ENCODE measurements at places on chromosomes 16 and 17.

- DNase-seq, result no peak
Observed at GRCh38 chr16:799948-800833, at the start of gene GNG13. Gene GNG13 (minus strand): TSS chr16:800734. CDS start chr16:799077, 1,657 bp downstream.

GRCh38 chr17:78999056-78999768, 10.4 kb downstream of the CANT1 start:
- DNase-seq, result no peak

GRCh38 chr17:74875155-74875976, 2.6 kb upstream of the FDXR start:
- no peak for DNase-seq

DNA sequence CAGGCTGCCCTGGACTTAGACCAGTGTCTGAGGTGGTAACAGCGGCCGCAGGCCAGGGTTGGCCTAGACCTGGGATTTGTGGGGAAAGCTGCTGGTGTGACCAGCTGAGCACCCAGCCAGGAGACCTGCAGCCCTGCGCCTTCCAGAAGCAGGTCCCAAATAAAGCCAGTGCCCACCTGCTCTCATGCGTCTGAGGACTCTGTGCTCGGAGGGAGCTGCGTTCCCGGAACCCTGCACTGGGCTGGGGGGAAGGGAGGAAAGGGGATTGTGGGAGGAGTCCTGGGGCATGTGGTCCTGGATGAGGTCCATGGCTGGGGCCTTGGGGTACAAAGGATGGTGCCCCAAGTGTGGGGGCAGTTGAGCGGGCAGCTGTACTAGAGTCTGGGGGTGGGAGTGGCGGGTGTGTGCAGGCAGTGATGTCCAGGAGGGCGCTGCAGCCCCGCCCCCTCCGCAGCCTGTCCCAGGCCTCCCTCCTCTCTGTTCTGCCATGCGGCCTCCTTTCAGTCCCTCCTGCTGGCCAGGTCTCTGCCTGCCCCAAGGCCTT, 1.8 kb upstream of the NECAB2 start:
- no peak for DNase-seq

- peak; percentile 11 for DNase-seq
Observed at GRCh38 chr17:4329838-4330237, 36.6 kb downstream of the UBE2G1 start.

Measured in common myeloid progenitor, CD34-positive (primary cell).